ENCODE measurements at places on chromosomes 4 and X. TPM values are rescaled to one million over a fixed set of nuclear protein-coding genes. Genes with fewer than 3 reads are reported as not detected.

The GABRG1 gene
- 0.36 TPM for polyA plus RNA-seq

The LRPAP1 gene
- polyA plus RNA-seq = 274 TPM

DNA sequence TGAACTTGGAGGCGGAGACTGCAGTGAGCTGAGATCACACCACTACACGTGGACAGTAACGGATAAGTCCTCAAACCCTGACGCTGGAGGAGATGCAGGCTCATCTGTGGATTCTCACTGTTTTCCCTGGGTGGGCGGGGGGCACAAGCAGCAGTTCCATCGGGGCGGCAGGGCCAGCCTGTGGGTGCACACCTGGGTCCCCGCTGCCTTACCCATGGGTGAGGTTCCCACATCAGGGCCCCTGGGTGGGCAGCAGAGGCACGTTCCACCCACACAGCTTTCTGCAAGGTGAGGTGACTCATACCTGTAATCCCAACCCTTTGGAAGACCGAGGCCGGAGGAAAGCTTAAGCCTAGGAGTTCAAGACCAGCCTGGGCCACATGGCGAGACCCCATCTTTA lies 56.6 kb upstream of the MXD4 start:
- DNase-seq = no peak

GRCh38 chrX:100649550-100650356 lies 5.8 kb downstream of the SRPX2 start:
- DNase-seq = no peak

GRCh38 chr4:185480016-185480732 lies 8.6 kb upstream of the CCDC110 start:
- no peak for DNase-seq

GRCh38 chr4:163091685-163092034 lies 75.0 kb downstream of the NAF1 start:
- DNase-seq = no peak

The NLGN4X gene
- 14.4 TPM for polyA plus RNA-seq
